ENCODE measurements at places on chromosomes 16 and 17.
A peak's percentile ranks its signal among the peaks of the same experiment; 100 is the strongest.

DNA sequence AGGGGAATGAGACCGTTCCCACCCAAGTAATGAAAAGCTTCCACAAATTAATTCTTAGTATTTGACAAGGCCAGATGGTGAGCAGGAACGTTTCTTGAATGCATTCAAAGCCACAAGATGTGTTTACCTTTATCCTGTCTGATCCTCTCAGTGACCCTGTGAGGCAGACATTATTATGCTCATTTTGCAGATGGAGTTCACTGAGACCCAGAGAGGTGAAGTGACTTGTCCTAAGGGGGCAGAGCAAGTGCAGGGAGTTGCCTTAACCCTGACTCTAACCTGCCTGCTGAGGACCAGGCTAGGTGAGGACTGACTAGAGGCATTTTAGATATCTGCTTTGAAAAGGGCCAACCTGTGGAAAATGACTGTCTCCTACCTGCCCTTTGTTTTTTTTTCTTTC, 156.7 kb downstream of the HAPSTR1 start:
- no peak for DNase-seq

GRCh38 chr16:75296606-75297005, 45.2 kb upstream of the BCAR1 start:
- DNase-seq = peak; percentile 49

GRCh38 chr16:52035436-52035835, 511.5 kb downstream of the TOX3 start:
- DNase-seq = no peak

GRCh38 chr17:18987230-18987610, 17.3 kb downstream of the FAM83G start:
- DNase-seq = no peak

GRCh38 chr17:17029938-17030337, 12.3 kb upstream of the MPRIP start:
- no peak for DNase-seq

GRCh38 chr16:81493755-81494433, 49.3 kb downstream of the CMIP start:
- DNase-seq = no peak

DNA sequence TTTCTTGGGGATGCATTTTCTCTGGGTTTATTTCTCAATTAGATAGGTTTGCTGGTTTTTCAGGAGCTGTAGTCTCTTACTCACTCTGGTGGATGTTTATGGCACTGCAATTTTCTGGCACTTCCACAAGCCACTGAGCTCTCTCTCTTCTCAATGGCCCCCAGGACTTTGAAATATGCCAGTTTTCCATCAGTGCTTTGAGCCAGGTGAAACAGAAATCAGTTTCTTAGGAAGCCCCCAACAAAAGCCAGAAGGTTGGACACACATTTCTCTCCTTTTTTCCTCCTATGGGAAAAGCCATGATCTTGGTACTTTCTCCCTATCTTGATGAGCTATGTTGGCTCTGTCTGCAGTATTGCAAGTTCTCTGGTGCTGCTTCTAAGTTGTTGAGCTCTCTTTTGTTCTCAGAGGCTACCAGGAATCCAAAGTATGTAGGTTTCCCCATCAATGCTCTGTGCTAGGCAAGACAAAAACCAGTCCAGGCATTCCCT, 90.7 kb upstream of the SMIM36 start:
- no peak for DNase-seq

GRCh38 chr17:48611213-48611612, 396 bp upstream of the HOXB7 start:
- DNase-seq = no peak

- DNase-seq = no peak
Measured at GRCh38 chr17:72723711-72724110, 368.8 kb downstream of the SLC39A11 start.

DNA sequence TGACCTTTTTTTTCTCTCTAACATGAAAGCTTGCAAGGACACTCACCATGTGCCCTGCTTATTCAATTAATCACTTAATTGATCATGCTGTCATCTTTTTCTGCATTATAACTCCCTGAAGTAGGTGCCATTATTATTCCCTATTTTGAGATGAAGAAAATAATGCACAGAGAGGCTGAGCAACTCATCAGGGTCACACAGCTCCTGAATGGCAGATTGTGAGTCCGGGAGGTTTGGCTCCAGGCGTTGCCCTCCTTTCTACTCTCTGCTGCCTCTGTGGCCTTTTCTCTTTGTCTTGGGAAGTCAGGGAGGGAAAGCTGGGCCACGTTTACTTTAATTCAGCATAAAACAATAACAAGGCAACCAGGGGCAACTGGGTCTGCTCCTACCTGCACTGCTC, 17.2 kb upstream of the N4BP1 start:
- DNase-seq = no peak

- DNase-seq = no peak
Measured at GRCh38 chr17:79410681-79411080, 200.2 kb downstream of the RBFOX3 start.

DNA sequence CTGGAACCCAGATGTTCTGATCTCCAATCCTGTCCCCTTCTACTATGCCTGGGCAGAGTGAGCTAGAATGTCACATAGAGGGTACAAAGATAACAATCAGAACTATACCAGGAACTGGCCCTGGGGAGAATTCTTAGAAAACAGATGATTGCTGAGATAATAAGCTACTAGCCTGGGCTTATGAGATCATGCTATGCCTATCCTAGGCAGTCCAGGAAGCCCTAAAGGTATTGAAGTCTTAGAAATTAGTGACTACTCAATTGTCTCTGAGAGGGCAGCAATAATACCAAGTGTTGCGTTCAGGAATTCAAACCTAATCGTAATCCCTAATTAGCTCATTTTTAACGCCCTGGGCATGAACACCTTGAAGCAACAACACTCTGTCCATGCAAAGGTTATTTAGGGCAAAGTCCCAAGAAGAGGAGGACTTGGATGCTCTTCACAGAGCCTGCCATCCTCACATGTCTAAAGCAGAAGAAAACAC, 77.1 kb downstream of the MMD start:
- no peak for DNase-seq

GRCh38 chr17:413706-414380, 61.2 kb upstream of the RPH3AL start:
- no peak for DNase-seq

GRCh38 chr17:57852092-57852954, 2.5 kb upstream of the MRPS23 start:
- DNase-seq = no peak

GRCh38 chr17:59762049-59762823, 54.8 kb downstream of the VMP1 start:
- no peak for DNase-seq

DNA sequence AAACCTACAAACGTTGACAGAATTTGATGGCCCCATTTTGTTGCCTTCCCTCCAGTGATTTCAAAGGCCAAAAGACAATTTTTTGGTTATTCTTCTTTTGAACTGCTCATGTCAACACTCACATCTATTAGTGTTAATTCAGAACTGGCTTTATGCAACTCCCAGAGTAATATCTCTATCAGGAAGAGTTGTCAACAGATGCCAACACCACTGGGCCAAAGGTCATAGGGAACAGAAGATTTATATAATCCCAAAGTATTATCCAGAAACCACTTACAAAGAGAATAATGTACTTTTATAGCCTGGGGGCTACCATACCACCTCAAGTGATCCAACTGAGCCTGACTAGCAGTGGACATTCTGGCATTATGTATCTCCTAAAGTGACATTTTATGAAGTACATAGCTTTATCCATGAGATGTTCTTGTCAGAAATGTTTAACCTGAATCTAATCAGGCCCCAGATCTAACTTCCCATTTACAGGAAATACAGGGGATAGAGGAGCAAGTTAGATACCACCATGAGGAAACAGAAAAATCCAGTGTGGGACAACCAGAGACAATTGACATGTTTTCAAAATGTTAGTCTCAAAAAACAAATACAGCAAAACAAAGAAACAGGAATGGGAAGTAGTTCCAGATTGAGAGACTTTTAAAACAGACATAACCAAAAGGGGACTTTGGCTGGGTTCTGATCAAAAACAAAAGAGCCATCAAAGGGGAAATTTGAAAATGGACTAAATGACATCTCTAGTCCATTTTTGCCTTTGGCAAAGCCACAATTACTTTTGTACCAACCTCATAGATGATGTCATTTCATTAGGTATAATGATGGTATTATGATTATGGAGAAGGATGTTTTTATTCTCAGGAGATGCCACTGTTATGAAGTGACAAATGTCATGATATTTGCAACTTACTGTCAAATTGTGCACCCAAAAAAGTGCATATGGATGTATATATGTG, 18.5 kb downstream of the FAM117A start:
- DNase-seq = no peak

DNA sequence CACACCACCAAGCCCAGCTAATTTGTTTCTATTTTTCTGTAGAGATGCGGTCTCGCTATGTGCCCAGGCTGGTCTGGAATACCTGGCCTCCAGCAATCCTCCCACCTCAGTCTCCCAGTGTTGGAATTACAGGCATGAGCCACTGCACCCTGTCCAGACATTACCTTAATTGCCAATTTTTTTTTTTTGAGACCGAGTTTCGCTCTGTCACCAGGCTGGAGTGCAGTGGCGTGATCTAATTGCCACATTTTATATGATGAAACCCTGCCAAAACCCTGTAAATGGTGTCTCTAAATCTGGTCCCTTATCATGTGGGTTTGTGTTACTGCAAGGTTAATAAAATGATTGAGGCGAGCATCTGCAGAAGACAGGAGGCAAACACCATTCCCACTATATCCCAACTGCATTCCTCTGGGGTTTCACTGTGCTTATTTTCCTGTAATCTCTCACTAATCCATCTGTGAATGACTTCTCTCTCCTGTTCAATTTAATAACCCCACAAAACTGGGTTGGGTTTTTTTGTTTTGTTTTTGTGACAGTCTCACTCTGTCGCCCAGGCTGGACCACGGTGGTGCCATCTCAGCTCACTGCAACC, 19.4 kb upstream of the TRIM25 start:
- DNase-seq = no peak

- no peak for DNase-seq
Measured at GRCh38 chr16:71491054-71491453, 1.9 kb upstream of the ZNF19 start.

DNA sequence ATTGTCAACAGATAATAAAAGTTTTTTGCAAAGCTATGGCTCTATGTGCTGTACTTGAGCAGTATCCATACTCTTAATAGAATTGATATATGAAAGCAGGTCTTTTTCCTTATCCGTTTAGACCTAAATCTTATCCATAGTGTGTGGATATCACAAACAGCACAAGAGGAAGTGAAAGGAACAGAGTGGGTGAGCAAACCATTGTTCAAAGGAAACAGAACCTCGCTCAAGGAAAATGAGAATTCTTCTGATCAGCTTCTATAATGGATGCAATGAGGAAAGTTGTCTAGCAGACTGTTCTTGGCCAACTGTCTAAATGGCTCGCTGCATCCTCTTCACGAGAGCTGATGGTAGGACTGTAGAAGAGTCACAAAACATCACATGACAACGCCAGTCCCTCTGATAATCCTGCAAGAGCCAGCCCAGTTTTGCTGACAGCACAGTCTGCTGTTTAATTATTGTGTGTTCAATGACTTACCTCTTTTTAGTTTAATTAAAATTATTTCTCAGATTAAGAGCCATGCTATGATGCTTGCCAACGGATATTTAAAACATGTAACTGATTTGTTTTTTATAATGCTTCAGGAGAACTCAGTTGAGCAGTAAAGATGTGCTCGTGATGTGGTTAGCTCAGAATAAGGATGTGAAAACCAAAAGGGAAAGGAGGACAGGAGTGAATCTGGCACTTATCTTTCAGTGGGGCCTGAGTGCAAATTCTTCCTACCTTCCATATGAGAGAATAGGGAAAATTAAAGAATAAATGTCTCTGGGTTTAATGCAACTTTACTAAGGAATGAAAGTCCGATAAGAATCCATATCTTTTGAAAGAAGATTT, 38.5 kb downstream of the WWOX start:
- no peak for DNase-seq

GRCh38 chr17:57988301-57989250, 522 bp upstream of the VEZF1 start:
- DNase-seq = peak; percentile 87

GRCh38 chr16:4537376-4538343, 913 bp downstream of the CDIP1 start:
- DNase-seq = peak; percentile 48

GRCh38 chr16:19639986-19640421, 78.0 kb downstream of the KNOP1 start:
- DNase-seq = no peak

GRCh38 chr17:15274017-15274416, 8.9 kb upstream of the PMP22 start:
- no peak for DNase-seq

DNA sequence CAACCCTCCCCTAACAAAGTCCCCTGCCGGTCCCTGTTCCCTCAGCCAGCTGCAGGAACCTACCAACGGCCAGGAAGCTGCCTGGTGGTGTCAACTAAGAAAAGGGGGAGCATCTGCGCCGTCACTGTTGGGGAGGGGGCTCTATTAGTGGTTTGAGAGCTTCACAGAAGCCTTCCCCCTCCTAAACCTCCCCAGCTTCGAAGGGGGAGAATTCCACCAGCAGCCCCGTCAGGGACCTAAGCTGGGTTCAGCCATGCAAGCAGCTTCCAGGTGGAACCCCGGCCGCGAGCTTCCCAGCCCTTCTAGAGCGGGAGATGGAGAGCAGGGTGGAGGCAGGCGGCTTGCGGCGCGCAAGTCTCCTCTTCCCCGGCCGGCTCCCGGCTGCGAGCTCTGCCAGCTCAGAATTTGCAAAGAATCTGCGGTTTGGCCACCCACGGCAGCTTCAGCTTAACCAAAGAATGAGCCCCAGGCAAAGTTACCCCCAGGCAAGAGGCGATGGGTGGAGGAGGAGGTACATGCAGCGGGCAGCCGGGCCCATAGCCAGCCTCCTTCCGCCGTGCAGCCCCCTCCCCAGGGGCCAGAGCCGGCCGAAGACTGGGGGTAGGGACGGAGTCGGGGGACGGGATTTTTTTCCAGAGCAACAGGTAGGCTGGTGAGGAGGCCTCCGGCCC, 33.7 kb downstream of the DDX19A start:
- peak; percentile 76 for DNase-seq

DNA sequence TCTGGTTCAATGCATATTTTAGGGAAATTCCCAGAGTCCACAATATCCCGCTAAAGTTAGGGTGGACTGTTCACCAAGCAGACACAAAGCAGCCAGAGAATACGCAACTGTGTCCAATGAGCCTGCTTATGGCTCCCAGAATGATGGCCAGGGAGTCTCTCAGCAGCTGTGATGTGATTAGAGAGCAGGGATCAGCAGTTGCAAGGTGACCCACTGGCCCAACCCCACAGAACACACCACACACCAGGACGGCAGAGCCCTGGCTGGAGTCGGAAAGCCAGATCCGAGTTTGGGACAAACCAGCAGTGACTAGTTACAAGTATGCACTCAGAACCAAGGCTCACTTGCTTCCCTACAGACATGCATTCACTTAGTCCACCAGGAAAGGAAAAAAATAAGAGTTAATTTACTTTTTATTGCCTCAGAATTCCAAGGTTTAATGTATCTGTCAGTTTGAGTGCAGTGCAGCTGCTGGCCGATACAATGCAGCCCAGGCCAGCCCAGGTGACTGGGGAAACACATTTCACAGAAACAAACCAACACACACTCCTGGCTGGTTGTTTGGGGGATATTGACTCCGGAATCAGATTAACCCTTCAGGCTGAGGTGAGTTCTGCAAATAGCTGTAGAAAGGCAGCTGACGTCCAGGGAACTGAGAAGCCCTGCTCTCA, 121.7 kb downstream of the HIC1 start:
- DNase-seq = peak; percentile 71

GRCh38 chr17:1073241-1073962, 76.5 kb downstream of the TIMM22 start:
- peak; percentile 58 for DNase-seq

- DNase-seq = no peak
Measured at GRCh38 chr16:67928147-67928546, 3.5 kb downstream of the CTRL start.

All from right hindlimb (tissue), 1 donor.